Occipital lobe (tissue), 3 donors: ENCODE measurements at places on chromosomes 1 and 21. TPM values are rescaled to one million over a fixed set of nuclear protein-coding genes. Genes with fewer than 3 reads are reported as not detected.

The PCP4L1 gene
- total RNA-seq: 3.1 TPM

The SELE gene
- total RNA-seq: 0.94 TPM

The TPRG1L gene
- total RNA-seq: 19.0 TPM

The DDR2 gene
- total RNA-seq: 7.5 TPM

The SMCP gene
- total RNA-seq: not detected

The KIAA0040 gene
- 0.47 TPM for total RNA-seq

The EFNA3 gene
- 7.6 TPM for total RNA-seq

The TBX19 gene
- total RNA-seq: 0.31 TPM

The NEK2 gene
- total RNA-seq: 3.3 TPM

The TMEM79 gene
- 0.78 TPM for total RNA-seq

The EPHB2 gene
- total RNA-seq: 34.9 TPM

The RPS27 gene
- 2,161 TPM for total RNA-seq

The MAP10 gene
- total RNA-seq: 9.0 TPM

The FBXO2 gene
- total RNA-seq: 2.7 TPM

The CD164L2 gene
- not detected for total RNA-seq

The SLAMF6 gene
- total RNA-seq: not detected

The SHE gene
- 2.0 TPM for total RNA-seq

The DMRTA2 gene
- 5.8 TPM for total RNA-seq

The RGS5 gene
- total RNA-seq: 15.8 TPM

The BARHL2 gene
- total RNA-seq: not detected

The LINGO4 gene
- total RNA-seq: not detected

The GPR3 gene
- total RNA-seq: not detected

The PDPN gene
- total RNA-seq: 5.9 TPM

The PALMD gene
- total RNA-seq: 30.4 TPM

The GPX7 gene
- 20.9 TPM for total RNA-seq

The KLHDC9 gene
- total RNA-seq: 0.78 TPM

The FCRL5 gene
- not detected for total RNA-seq

The WNT3A gene
- not detected for total RNA-seq

The TPTE gene
- total RNA-seq: not detected

The NR1I3 gene
- 0.47 TPM for total RNA-seq

The RCSD1 gene
- 6.9 TPM for total RNA-seq

The SLC44A3 gene
- 2.2 TPM for total RNA-seq

The TSSK3 gene
- total RNA-seq: not detected

The IFT25 gene
- 21.2 TPM for total RNA-seq

The KPRP gene
- not detected for total RNA-seq

The ICOSLG gene
- total RNA-seq: 0.31 TPM

The CAMK2N1 gene
- total RNA-seq: 77.2 TPM

The DISP3 gene
- total RNA-seq: 26.7 TPM

The LCK gene
- not detected for total RNA-seq

The VPS45 gene
- 84.2 TPM for total RNA-seq

The HPDL gene
- 0.62 TPM for total RNA-seq

The CR1L gene
- total RNA-seq: 0.16 TPM

The BSND gene
- not detected for total RNA-seq

The IFNLR1 gene
- total RNA-seq: 0.16 TPM

The RAB4A gene
- total RNA-seq: 46.5 TPM

The TFAP2E gene
- 0.62 TPM for total RNA-seq

The LCE1F gene
- total RNA-seq: not detected

The PTPRC gene
- total RNA-seq: 4.5 TPM

The MYOC gene
- not detected for total RNA-seq

The THRAP3 gene
- 80.6 TPM for total RNA-seq

The C1orf105 gene
- total RNA-seq: not detected

The LRRC53 gene
- not detected for total RNA-seq

The HRNR gene
- not detected for total RNA-seq

The SEMA4A gene
- total RNA-seq: 13.6 TPM

The FCRL1 gene
- total RNA-seq: 0.16 TPM
